ENCODE measurements at places on chromosomes 3 and 15. TPM values are rescaled to one million over a fixed set of nuclear protein-coding genes. Genes with fewer than 3 reads are reported as not detected.

- no peak for DNase-seq
Observed at GRCh38 chr3:144708437-144708836, 736.8 kb downstream of the DIPK2A start.

IGSF11 gene
- 1.8 TPM for total RNA-seq

DNA sequence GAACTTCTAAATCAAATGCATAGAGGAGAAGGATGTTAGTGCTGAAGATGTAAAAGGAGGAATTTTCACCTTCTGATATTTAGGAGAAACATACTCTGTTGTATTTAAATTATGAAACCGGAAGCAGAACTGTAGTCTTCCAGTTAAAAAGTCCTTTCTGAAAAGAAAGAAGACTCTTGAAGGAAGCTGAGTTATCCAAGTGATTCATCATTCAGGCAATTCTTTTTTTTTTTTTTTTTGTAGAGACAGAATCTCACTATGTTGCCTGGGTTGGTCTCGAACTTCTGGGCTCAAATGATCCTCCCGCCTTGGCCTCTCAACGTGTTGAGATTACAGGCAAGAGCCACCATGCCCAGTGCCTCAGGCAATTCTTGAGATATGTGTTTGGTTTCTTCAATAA lies 424.8 kb upstream of the TPM1 start:
- DNase-seq, result no peak

GRCh38 chr3:114902691-114903101 lies 244.4 kb downstream of the ZBTB20 start:
- peak; percentile 73 for DNase-seq

DNA sequence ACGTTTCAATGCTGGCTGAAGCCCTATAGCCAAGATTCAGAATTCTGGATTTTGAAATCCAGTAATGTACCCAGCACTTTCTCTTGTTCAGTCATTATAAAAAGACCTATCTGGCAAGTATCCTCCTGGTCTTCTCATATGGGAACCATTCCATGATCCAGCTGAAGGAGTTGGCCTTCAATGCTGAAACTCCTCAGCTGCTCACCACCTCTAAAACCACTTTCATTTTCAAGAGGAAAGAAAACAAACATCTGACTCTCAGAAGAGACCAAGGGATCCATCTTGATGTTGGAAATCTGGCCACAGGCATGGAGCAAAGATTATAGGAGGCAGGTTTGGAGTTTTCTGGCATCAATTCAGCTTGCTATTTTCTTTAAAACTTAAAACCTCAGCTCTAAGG lies 235.4 kb downstream of the FMN1 start:
- DNase-seq, result no peak

GABRB3 gene
- total RNA-seq, result 119 TPM

CCR9 gene
- total RNA-seq, result not detected

- no peak for DNase-seq
Observed at GRCh38 chr3:106425026-106425425, 556.2 kb upstream of the CBLB start.

GRCh38 chr15:57287123-57287521 lies 89.2 kb upstream of the CGNL1 start:
- DNase-seq, result no peak

GCNT3 gene
- not detected for total RNA-seq

ITPKA gene
- total RNA-seq, result 2.1 TPM

All from GM23338 (cell line).